ENCODE measurements at places on chromosomes 3 and 15.

DNA sequence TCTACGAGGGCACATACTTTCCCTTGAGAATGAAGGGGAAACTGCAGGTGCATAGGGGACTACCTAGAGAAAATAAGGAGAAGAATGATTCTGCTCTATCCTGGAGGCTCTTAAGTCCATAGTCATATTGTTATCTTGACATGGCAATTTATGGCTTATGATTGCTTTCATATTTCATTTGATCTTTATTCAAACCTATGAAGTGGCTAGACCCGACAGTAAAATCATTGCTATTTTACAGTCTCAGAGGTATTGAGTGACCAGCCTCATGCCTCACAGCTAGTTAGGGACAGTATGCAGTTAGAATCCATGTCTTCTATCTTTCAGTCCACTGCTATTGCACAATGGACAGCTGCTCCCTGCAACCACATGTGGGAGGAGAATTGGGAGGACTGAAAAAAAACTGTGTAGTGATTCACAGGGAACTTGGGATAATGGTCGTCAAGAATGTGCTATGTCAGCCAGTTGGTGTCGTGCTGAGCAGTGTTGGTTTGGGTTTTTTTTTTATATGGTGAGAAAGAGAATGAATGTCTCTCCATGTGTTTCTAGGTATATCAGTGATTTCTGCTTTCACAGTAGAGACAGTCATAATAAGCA lies 63.2 kb upstream of the SPPL2A start:
- peak; percentile 31 for DNase-seq

DNA sequence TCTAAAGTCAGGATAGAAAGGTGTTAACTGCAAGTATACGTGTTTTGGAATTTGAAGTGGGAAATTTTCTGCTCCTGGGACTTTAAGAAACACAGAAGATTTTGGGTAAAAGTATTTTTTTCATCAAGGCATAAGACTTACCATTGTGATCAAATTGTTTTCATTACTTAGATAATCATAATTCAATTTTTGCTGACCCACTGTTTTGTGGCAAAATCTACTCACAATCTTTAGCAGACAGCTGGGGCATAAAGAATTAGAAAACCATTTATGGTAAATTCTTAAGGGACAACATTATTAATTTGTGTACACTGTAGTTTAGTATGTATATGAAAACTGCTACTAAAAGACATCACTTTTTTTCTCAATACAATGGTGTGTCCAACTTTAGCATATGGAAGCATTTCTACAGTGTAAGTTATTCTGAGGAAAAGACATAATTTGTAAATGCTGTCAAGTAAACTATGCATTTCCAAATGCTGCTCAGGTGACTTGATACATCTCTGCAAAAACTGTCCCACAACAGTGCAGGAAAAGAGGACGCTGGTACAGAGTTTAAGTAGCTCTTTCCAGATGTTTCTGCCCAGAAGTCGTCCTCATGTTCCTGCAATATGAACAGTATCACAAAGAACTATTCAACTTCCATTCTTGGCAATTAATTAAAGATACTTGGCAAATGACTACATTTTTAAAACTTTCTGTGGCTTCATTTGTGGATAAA lies 52.3 kb downstream of the THSD4 start:
- no peak for DNase-seq

DNA sequence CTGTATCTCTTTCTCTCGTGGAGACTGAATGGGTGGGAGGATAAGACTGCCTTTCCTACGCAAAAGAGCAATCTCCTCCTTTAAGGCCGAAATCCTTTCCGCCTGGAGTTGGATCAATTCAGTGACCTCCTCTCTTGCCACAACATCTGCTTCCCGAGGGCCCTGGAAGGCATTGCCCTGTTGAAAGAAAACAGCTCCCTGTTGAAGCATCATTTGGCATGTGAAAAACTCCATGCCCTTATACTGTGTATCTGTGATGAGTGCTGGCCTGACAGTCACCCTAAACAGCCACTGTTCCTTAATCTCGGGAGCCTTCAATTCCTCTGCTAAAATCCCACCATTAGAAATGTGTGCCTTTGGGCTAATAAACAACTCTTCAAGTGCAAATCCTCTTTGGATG lies 80.2 kb downstream of the BOC start:
- no peak for DNase-seq

DNA sequence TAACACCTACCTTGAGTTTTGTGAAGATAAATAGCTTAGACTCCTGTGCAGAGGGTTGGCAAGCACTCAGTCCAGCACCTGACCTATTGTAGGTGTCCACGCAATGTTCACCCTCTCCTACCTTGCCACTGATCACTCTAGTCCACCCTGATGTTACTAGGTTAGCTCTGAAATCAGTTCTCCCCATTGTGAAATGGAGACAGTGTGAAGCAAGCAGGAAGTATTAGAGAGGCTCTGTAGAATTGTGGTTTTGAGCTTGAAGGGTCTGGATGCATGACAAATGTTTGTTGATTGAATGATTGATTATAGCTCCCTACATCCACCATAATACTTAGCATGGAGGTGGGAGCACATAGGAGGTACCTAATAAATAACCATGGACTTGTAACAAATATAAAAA lies 199.7 kb downstream of the RPLP1 start:
- no peak for DNase-seq

DNA sequence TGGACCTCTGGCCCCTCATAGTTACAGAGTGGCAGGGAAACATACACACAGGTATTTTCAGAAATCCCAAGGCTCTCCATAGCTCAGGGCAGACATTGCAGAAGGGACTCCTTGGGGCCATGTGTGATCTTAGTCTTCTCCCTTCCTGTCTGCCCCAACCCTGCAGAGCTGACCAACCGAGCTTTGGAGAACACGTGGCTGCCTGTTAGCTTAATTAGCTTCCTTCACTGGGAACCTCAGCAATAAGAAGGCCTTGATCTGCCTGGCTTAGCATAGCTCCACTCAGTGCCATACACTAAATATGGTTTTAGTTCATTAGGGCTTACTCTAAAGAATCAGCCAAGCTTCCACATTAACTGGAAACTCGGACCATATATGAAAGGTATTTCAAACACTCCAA lies 12.3 kb downstream of the LYZL4 start:
- no peak for DNase-seq

DNA sequence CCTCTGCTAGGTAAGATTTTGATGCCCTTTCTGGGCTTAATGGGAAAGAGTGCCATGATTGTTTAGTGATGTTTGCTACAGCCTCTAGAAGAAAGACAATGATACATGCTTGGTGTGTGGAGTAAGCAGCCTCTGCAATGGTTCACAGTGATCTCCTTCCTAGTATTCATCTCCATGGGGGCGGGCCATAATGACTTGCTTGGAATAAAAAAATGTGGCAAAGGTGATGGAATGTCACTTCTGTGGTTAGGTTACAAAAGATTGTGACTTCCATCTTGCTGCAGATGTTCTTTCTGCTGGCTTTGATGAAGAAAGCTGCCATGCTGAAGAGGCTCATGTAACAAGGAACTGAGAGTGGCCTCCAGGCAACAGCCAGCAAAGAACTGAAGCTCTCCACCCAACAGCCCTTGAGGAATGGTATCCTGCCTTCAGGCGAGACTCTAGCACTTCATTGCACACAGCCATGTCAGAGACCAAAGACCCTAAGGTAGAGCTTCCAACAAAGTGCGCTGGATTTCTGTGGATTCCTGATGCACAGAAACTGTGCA lies 139.1 kb upstream of the LRIG1 start:
- no peak for DNase-seq
